ENCODE measurements at places on chromosomes 2 and 18.

- DNase-seq, result no peak
Observed at GRCh38 chr2:120604767-120605166, 130.9 kb upstream of the GLI2 start.

DNA sequence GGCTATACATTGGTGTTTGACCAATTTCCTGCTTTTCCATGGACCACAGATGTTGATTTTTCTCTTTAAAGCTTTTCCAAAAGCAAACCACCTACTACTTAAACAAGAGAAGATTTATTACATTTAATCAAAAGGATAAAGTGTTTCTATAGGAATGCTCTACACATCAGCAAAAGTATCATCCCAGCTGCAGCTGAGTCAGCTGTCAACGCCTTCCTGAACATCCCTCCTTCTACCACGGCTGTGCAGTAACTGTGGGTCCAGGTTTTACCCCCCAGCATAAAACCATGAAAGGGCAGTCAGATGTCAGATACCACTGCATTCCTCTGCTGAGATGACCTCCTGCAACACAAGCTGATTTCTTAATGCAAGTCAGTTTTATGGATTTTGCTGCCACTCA is 524.5 kb upstream of the MEX3C start:
- DNase-seq, result no peak

- DNase-seq, result no peak
Observed at GRCh38 chr2:12597610-12598009, 119.1 kb upstream of the TRIB2 start.

DNA sequence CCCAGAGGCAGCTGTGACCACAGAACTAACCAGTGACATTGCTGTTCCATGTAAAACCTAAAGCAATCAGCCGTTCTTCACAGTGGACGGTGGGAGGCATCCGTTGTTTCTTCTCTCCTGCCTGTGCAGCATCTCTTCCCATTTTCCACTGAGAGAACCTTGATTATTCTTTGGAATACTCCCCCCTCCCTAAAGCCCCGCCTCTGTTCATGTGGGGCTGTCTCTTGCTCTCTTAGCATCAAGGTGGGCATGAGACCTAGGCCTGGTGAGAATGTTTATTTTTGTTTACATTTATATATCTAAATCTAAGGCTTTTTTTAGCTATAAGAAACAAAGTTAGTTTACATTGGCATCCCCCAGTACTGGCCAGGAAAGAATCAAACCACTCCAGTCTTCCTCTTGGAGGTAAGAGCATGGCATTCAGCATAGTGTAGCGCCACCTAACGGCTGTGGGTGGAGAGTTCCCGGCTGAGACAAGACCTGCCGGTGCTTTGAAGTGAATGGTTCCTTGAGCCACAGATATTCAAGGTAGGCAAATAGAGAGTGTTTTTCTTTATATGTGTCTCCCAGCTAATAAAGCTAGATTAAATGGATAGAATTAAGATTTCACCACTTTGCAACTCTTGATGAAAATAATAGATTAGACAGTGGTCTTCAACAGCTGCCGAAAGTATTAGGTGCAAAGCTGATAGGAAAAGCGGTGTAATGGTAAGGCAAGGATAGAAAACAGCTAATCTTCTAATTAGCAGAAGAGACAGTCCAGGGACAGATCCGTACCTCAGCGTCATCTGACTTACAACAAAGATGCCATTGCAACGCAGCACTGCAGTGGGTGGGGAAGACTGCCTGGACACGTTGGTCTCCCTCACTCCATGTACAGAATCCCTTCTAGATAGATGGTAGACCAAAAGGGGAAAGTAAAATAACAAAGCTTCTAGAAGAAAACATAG is 219.6 kb upstream of the RAB12 start:
- DNase-seq, result no peak

- DNase-seq, result no peak
Observed at GRCh38 chr18:11387880-11388279, 221.5 kb upstream of the SLC35G4 start.

- DNase-seq, result no peak
Observed at GRCh38 chr2:100246163-100247145, 75.8 kb downstream of the LONRF2 start.

GRCh38 chr2:85303780-85304531 is 23.8 kb downstream of the TGOLN2 start:
- DNase-seq, result no peak

DNA sequence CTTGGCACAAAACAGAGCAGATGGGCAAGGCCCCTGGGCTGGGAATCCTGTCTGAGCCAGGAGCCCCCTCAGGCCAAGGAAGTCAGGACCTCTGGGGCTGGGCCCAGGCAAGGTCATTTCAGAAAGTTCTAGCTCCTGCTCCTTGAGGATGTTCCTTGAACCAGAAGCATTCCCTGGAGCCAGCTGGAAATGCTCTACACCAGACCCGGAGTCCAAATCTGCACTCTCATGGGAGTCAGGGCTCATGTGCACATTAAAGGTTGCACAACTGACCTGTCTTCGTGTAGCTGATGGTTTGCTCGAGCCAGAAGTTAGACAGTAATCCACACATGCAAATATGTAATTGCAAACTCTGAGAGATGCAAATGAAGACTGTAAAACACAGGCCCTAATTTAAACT is 18.0 kb downstream of the PARD6G start:
- no peak for DNase-seq
